ENCODE measurements at places on chromosomes 16 and 17. TPM values are rescaled to one million over a fixed set of nuclear protein-coding genes. Genes with fewer than 3 reads are reported as not detected.

DNA sequence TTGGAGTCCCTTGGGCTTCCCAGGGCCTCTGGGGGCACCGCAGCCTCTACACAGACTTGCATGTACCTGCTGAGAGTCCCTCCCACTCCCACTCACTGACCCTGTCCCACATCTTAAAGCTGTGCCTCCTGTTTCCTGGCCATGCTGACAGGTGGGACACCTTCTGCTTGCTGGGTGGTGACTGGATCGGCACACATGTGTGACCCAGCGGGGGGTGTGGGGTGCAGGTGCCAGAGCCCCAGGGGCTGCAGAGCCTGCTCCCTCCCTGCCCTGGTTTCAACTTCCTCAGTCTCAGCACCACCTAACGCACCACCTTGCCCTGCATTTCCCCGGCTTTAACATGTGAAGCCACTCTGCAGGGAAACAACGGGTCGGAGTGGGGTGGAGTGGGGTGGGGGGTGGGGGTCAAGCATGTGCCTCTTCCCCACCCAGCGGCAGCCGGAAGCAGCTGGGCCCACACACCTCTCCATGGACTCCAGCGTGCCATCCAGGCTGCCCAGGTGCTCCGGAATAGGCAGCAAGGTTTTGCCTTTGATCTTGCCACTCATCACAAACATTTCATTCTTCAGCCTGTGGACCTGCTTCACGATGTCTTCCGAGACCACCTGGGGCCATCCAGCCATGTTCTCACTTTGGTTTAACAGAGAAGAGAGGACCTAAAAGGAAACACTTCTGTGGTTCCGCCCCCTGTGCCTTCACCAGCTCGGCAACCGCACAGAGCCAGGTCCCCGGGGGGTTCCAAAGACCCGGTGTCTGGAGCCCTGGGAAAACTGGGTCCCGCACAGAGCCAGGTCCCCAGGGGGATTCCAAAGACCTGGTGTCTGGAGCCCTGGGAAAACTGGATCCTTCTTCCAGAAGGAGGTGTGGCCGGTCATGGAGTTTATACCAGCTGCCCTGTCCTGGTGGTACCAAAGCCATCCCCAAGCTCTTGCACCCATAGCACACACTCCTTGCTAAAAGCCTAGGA, 4.7 kb downstream of the DNAH17 start:
- DNase-seq = no peak

ADAMTS18 gene
- 4.7 TPM for total RNA-seq

- DNase-seq = no peak
These were observed 8.1 kb upstream of the CXCL16 start for GRCh38 chr17:4747847-4748246.

- DNase-seq = peak; percentile 69
These were observed 188.0 kb downstream of the ENGASE start for GRCh38 chr17:79262624-79263023.

DNA sequence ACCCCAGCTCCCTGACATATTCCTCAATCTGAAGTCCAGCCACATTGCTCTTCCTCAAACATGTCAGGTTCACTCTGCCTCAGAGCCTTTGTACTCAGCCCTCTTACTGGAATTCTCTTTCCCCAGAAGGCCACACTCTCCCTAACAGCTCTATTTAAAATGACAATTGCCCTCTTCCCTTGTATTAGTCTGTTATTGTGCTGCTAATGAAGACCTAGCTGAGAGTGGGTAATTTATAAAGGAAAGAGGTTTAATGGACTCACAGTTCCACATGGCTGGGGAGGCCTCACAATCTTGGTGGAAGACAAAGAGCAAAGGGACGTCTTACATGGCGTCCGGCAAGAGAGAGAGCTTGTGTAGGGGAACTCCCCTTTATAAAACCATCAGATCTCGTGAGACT, 46.0 kb downstream of the HS3ST2 start:
- no peak for DNase-seq

DNA sequence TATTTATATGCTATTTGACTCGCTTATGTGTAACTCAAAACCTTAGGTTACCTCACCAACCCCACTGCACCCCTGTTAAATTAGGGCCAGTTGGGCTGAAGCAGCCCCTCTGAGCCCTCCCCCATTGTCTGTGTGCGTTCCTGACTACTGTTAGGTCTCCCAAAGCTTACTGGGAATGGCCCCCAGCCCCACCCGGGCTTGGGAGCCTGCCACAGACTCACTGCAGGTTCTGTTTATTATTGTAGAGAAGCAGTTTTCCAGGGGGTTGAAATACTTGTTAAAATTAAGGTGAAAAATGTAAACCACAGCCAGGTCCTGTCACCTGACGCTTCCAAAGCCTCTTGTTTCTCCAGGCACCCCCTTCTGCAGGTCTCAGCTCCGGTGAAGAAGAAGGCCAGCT, 151.7 kb downstream of the FOXL1 start:
- no peak for DNase-seq
